Mesothelial cell of epicardium (in vitro differentiated cells): ENCODE measurements at places on chromosomes 13 and 19.

DNA sequence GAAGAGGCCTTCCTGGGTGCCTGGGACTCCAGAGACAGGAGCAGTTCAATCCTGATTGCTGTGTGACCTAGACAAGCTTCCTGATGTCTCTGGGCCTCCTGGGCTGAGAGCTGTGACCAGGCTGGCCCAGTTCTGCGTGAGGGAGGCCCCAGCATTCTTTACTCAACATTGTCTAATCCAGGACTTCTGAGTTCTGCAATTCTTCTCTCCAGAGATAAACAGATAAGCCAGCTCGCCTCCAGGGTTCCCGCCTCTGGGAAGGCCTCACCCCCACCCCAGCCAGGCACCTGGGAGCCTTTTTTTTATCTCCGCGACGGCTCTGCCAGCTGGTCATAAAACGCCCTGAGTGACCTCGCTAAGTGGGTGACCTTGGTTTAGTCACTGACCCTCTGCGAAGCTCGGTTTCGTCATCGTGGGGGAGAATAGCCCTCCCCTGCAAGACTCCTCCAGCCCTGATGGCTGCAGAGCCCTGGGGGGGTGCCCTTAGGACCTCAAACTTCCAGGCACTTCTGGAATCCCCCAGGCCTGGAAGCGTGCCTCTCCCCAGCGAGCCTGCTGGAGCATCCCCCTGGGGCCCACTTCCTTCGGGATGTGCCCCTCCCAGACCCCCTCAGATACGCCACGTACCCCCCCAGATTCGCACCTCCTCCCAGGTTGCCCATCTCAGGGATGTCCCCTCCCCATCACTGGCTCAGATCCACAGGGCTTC lies 1.9 kb downstream of the SULT2B1 start:
- DNase-seq, result peak; percentile 56

DNA sequence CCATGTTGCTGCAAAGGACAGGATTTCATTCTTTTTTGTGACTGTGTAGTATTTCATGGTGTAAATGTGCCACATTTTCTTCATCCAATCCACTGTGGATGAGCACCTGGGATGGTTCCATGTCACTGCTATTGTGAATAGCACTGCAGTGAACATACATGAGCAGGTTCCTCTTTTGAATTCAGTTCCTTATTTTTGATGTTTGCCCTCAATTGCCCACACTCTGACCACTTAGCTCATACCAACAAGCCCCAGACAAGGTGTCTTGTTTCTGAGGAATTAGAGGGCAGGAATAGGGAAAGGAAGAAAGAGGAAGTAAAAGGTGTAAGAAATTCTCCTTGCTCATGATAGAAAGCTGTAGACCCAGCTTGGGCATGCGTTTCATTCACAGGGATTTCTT lies 244.2 kb upstream of the ZNF507 start:
- no peak for DNase-seq

DNA sequence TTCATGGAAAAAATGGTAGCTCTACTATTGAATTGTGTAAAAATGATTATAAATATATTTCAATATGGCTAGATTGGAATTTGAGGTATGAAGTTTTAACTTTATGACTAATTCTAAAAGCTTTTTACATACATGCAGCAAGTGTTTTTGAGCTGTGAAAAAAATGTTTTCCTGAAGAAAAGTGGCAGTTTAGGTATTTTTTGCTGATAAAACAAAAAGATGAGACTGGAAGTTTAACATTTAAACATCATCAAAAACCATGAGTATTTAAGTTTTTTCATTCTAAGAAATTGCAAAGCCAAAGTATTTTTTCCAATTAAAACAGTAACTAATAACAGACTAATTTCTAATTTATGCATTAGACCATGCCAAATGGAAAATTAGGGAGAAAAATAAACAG lies 751.1 kb downstream of the FGF9 start:
- DNase-seq, result no peak

DNA sequence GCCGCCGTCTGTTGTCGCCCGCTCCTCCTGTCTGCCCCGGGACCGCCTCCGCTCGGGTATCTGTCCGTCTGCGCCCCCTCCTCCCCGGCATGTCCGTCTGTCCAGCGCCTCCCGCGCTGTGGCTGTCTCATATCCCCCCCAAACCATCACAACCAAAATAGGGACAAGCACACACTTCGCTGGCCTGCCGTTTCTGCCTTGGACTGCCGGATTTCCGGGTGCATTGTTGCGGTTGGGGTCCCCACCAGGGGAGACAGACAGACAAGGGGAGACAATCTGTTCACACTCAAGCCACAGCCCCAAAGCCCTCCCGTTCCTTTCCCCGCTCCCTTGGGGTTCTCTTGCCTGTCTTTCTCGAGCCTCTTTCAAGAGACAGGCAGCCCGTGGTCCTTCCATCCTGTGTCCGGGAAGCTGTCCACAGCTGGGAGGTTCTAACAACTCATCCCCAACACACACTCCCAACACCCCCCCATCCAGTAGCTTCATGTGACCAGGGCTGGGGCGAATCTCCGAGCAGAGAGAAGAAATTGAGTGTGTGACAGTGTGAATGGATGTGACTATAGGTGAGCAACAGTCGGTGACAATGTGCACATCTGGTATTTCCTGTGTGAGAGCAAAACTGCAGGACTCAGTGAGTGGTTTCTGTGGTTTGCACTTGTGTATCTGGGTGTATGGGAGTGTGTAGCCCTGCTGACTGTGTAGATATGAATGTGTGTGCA lies 16.5 kb upstream of the FOSB start:
- DNase-seq, result no peak

DNA sequence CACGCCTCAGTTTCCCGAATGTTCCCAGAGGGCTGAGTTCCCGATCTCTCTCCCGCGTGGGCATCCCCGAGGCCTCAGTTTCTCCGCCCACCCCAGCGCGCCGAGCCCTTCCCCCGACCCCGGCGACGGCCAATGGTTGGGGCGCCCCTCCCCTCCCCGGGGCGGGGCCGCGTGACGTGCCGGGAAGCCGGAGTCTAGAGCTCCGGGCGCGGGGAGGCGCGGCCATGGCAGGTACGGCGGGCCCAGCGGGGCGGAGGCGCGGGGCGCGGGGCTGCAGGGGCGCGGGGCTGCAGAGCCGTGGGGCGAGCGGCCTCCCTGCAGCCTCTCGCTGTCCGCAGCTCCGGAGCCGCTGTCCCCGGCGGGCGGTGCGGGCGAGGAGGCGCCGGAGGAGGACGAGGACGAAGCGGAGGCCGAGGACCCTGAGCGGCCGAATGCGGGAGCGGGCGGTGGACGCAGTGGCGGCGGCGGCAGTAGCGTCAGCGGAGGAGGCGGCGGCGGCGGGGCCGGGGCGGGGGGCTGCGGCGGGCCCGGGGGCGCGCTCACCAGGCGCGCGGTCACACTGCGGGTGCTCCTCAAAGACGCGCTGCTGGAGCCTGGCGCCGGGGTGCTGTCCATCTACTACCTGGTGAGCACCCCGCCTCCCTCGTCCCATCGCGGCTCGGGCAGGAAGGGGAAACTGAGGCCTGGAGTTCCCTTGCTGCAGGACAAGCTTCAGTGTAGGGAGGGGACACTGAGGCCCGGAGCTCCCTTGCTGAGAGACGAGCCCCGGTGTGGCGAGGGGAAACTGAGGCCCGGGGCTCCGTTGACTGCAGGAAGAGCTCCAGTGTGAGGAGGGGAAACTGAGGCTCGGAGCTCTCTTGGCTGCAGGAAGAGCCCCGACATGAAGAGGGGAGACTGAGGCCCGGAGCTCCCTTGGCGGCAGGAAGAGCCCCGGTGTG lies at the start of gene MPND:
MPND (plus strand) TSS at position 193 of the 938 bp plus-strand sequence; CDS start at position 225, 32 bp downstream.
- DNase-seq, result peak; percentile 96

GRCh38 chr19:38165335-38165734 lies 58.7 kb downstream of the DPF1 start:
- no peak for DNase-seq

DNA sequence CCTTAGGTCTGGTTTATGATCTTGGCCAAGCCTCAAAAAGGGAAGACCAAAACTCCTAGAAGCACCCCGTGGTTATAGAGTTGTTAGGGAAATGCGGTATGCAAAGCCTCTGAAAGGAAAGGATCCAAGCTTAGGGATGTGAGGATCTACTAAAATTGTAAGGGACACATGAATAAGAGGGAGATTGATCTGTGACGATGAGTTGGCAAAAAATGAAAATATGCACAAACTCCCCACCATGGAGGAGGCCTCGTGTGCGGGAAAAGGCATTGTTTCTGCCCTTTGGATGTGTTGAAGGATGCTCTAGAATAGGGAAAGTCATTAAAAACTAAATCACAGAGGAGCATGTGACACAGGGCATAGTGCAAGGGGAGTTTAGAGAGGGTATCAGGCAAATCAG lies 88.7 kb upstream of the UBL3 start:
- no peak for DNase-seq

DNA sequence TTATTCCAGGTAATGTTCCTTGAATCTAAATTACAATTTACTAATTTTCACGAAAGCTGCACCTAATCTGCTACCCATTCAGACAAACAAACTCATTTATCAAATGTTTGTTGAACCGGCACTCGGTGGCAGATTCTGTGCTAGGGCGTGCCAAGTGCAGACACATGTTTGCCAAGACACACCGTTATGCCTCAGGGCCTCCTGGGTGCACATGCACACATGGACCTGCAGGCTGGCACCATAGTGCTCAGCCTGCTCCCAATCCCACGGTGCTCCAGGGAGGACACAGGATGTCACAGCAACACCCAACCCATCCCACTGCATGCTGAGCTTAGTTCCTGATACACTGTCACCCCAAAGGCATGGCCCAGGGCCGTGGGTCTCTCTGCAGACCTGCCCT lies 7.7 kb downstream of the SCGB2B2 start:
- no peak for DNase-seq

- no peak for DNase-seq
Measured at GRCh38 chr13:70708775-70709174, 600.5 kb upstream of the KLHL1 start.

DNA sequence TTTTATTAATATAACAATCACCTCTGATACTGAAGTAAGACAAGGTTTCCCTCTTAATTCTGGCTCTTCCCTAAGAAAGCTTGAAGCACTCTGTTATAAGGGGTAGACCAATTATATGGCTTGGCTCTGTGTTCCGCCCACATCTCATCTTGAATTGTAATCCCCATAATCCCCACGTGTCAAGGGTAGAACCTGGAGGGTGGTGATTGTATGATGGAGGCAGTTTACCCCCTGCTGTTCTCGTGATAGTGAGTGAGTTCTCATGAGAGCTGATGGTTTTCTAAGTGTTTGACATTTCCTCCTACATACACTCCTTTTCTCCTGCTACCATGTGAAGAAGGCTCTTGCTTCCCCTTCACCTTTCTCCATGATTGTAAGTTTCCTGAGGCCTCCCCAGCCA lies 363.8 kb upstream of the PCDH20 start:
- no peak for DNase-seq

- no peak for DNase-seq
Measured at GRCh38 chr19:812049-812746, 9.6 kb downstream of the PLPPR3 start.

GRCh38 chr19:27824108-27824507 lies 1388.8 kb downstream of the UQCRFS1 start:
- no peak for DNase-seq

- no peak for DNase-seq
Measured at GRCh38 chr19:47682939-47683338, 30.3 kb upstream of the EHD2 start.

DNA sequence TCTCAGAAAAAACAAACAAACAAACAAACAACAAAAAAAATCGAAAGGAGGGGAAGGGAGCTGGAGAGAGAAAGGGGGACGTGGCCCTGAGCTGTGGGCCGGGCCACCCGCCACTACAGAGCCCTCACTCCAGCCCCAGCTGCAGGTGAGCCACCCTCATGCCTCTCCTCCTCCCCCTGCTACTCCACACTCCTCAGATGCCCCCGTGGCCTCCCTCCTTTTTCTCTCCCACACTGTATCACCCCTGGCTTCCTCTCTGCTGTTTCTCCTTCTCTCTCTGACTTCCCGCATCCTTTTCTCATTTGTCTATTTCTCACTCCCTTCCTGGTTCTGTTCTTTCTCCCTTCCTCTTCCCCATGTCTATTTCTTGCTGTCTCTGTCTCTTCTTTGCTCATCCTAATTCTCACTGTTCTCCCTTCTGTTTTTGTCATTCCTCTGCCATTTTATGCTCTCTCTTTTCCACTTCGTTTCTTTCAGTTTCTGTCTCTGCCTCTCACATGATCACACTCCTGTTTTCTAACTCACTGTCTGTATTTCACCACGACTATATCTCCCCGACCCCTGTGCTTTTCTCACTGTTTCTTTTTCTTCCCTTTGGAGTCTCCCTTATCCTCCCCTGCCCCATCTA lies 2.7 kb downstream of the KLK2 start:
- no peak for DNase-seq

- no peak for DNase-seq
Measured at GRCh38 chr13:109400624-109401257, 385.6 kb downstream of the IRS2 start.
